ENCODE measurements at places on chromosomes 7 and 10.
A peak's percentile ranks its signal among the peaks of the same experiment; 100 is the strongest.

- no peak for DNase-seq
These were observed 216.9 kb upstream of the GALNT17 start for GRCh38 chr7:70915067-70915466.

DNA sequence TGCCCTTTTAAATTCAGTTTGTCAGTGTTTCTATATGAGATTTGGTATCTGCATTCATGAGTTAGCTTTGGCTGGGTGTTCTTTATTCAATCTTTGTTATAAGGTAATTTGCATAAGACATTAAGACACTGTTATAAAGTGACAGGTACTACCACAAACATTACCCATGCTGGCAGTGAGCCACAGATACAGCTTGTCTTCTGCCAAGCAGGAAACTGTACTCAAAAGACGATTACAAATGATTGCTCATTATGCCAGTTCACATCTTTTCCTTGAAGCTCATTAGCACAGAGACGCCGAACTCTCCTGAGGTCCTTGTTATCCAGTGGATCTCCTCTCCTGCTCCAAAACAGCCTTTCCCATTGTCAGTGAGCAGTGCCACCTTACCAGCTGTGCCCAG is 30.4 kb downstream of the AMPH start:
- DNase-seq: no peak

DNA sequence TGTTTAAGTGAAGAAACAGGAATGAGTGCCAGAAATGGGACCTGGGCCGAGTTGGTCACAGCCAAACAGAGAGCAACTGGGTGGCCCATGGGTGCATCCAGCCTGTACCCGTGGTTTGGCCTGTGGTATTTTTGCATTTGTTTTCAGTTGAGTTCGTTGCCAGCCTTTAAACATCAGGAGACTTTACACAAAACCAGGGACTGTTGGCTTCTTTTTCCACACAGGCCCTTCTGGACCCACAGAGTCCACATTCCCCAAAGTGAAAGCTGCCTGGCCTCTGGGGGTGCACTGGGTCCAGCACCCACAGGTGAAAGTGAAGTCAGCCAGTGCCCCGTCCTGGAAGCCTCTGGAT is 54.1 kb upstream of the TNS3 start:
- no peak for DNase-seq

GRCh38 chr10:118710487-118710886 is 44.3 kb downstream of the CACUL1 start:
- no peak for DNase-seq

- DNase-seq: peak; percentile 47
These were observed 32.0 kb downstream of the AUTS2 start for GRCh38 chr7:69630292-69630691.

DNA sequence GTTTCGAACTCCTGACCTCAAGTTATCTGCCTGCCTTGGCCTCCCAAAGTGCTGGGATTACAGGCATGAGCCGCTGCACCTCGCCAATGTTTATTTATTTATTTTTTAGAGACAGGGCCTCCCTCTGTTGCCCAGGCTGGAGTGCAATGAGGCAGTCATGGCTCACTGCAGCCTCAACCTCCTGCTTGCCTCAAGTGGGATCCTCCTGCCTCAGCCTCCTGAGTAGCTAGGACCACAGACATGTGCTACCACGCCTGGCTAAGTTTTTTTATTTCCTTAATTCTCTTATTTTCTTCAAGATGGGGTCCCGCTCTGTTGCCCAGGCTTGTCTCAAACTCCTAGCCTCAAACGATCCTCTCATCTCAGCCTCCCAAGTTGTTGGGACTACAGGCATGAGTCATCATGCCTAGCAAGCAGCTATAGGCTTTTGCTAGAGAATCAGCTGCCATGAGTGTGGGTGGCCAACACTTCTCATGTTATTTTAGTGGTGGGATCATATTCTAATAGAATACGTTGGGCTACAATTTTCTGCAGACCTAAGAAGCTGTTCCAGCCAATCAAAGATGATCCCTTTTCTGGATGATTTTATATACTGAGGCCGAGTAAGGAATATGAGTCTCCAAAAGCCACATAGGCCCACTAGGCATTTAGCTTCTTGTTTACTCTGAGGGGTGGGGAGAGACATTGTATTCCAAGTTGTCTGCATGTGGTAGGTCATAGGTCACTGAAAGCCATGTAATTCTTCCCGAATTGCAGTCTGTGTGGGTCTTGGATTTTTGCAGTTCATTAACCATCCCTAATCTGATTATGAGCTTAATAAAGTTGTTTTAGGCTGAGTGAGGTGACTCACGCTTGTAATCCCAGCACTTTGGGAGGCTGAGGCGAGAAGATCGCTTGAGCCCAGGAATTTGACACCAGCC is 7.6 kb upstream of the TMEM248 start:
- DNase-seq: no peak

GRCh38 chr7:43278088-43278644 is 165.7 kb downstream of the HECW1 start:
- no peak for DNase-seq

DNA sequence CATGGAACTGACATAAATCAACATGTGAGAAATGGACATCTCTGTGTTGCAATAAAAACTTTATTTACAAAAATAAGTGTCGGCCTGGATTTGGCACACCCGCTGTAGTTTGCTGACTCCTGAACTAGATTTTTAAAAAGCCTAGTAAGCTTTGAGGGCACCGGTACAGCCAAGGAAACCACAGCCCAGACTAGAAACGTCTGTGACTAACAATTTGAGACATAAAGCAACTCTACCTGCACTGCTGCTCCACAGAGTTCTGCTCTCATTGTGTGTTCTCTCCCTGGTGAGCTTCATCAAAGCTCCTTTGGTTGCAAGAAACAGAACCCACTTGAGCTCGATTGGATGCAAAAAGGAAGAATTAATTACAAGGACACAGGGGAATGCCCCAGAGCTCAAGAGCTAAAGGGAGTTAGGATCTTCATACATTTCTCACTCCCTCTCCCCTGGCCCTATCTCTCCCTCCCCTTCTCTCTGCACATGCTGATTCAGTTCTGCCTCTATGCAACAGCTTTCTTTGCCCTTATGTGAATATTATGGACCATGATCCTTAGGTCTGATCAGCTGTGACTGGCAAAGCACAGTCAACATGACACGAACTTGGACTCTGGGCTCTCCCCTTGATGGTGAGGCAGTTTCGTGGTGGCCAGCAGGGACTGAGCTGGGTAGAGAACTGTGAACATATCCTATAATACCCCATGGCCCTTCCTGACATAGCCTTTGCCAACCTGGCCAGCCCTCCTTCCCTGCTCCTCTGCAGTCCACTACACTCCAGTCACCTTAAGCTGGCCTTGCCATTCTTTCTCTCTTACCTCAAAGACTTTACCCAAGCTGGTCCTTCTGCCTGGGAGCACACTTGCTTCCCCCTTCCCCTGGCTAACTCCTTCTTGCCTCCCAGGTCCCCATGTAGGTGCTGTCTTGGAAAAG is 77.5 kb upstream of the YAE1 start:
- no peak for DNase-seq

GRCh38 chr10:130440494-130440893 is 304.3 kb downstream of the GLRX3 start:
- no peak for DNase-seq
